SK-N-MC (cell line): ENCODE measurements at places on chromosomes 4 and X.
A peak's percentile ranks its signal among the peaks of the same experiment; 100 is the strongest.

DNA sequence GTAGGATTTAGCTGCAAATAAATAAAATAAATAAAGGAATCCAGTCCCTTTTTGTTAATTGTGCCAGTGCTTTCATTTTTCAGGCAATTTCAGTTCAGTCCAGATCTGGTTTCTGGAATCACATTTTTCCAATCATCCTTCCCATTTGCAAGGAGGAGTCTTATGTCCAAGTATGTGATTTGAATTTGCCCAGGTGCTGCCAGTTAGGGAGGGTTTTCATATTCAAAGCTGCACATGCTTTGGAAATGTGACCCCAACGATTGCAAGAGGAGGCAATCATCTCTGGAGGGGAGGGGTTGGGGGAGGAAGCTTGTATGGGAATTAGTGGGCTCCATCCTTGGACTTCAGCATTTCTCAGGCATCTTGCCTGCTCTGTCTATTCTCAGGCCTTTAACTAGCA lies 4.4 kb downstream of the PLAC1 start:
- DNase-seq, result no peak

DNA sequence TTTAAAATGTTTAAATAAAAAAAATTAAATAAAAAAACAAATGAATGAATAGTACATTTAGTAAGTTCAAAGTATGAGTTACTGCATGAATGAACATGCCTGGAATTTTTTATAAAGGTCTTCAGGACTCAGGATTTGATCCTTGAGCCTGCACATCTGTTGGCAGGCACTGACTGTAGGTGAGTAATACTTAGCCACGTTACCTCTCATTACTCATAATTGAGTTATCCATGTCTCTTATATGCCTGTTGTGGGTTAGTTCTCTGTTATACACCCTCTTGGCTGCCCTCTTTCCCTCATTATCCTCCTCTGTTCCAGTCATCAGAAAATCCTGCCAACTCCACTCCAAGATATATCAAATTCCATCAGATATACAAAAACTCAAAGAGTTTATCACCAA lies 276.0 kb downstream of the FBXW7 start:
- no peak for DNase-seq

- DNase-seq, result no peak
Observed at GRCh38 chr4:99633772-99634171, 23.9 kb downstream of the C4orf54 start.

DNA sequence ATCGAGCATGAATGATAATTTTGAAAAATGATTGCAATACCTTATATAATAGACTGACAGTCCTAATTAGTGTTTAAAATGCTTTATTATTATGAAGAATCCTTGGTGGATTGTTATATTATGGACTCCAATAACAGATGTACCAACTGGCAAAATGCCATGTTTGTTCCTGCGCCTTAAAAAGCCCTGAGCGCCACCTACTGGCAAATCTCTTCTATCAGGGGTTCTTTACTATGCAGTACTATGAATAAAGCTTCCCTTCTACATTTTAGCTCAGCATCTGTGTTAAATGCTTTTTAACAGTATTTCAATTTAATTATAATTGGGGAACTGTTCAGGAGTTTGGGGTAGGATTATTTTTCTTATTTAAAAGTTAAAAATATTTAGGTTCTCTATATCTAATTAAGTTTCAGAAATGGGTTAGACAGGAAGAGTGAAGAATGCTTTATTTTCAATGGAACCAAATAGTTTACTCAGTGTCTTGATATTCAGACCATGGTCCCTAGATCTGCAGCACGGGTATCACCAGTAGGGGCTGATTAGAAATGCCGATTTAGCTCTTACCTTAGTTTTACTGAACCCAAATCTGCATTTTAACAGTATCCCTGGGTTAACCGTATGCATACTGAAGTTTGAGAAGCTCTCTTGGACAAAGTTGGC lies 20.0 kb downstream of the CFAP97 start:
- DNase-seq, result peak; percentile 88

- DNase-seq, result no peak
Observed at GRCh38 chr4:14028862-14029261, 401.3 kb upstream of the BOD1L1 start.

GRCh38 chr4:138595171-138595570 lies 353.0 kb upstream of the SLC7A11 start:
- DNase-seq, result no peak

GRCh38 chr4:123278755-123279154 lies 117.8 kb upstream of the SPRY1 start:
- no peak for DNase-seq

GRCh38 chr4:26058537-26058936 lies 144.5 kb downstream of the SMIM20 start:
- no peak for DNase-seq

GRCh38 chr4:113832803-113833202 lies 71.3 kb upstream of the CAMK2D start:
- DNase-seq, result no peak

GRCh38 chr4:26991057-26991456 lies 130.4 kb downstream of the STIM2 start:
- no peak for DNase-seq

DNA sequence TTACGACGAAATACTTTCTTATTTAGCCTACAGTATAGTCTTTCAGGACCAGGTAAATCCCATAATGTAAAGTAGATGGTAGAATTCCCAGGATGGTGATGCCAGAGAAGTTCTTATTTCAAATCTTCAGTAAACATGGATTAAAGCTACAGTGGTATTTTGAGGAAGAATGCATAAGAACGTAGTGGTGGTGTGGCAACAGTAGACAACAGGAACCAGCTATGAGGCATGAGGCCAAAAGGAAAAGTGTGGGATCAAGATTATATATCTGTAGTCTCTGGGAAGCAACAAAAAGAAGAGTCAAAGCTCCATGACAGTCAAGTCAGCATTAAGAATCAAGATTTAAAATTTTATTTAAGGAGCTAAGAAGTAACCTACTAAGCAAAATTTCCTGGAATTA lies 60.2 kb downstream of the METTL14 start:
- no peak for DNase-seq

- no peak for DNase-seq
Observed at GRCh38 chr4:86223472-86223871, 136.4 kb downstream of the MAPK10 start.

GRCh38 chrX:139825618-139826017 lies 107.2 kb downstream of the ATP11C start:
- DNase-seq, result no peak

DNA sequence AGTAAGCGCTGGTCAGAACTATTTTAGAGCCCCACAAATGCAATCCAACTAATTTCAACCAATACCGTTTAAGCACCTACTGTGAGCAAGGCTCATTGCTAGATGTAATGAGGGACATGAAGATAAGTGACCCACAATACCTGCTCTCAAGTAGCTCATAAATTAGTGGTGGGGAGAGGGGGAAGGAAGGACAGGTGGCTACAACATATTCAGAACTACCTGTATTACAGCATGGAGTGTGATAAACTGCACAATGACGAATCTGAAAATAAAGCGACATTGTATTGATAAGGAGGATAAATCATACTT lies 311.6 kb upstream of the DIAPH2 start:
- no peak for DNase-seq

DNA sequence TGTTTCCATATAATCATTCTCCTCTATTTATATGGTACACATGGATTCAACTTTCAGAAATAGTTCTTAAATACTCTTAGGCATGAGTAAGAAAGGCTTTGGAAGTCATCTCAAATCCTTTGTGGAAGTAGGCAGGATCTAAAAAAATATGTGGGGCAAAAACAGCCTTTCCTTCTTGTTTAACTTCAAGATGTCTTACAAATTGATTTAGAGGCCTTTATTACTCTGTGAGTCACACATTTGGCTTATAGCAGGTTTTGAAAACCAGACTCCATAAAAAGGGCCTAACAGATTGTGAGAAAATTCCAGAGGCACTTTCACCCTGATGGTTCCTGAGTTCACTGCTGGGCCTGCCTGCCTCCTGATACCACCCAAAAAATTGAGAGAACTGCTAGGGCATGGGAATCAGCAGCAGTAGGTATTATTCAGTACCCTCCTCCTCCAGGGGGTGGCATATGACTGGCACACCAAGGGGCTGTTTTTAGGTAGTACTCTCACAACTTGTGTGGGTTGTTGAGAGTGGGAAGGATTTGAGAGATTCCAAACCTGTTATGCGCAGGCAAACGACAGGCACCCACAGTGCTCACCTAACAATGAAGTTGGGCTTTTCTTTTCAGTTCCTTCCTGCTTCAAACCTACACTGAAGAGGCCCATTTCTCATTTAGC lies 162.7 kb upstream of the MBNL3 start:
- no peak for DNase-seq

DNA sequence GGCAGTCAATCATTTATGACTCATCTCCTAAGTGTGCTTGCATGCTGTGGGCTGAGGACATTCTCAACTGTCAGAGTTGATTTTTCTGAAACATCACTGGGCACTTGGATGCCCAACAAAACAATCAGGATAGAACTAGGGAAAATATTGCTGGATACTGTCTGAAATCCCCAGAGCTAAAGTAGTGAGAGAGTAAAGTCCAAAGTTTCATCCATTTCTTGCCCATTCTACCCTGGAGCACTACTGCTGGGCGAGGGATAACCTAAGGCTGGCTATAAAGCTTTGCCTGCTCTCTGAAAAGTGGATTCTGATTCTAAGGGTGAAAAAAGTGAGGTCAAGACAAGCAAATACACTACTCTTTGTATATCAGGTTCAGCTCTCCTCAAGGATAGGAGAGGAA lies 279.6 kb upstream of the EDA2R start:
- DNase-seq, result no peak

DNA sequence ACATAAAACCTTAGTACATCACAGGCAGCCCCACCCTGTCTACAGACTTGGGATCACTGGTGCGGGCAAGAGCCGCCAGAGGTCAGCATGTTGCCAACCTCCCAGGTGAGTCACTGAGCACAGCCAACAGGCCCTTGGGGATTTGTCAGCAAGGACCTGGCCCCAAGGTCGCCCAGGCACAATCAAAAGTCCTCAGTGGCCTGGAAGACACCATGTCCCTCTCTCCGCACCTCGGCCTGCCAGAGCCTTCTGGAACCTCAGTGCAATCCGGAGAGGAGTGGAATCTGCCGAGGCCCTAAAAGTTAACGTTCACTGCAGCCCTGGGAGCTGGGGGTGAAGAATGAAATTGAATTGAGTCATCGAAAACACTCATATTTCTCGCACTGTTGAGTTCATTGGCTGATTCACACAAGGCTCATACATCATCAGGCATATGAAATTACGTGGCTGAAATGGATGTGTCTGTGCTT lies 74.3 kb downstream of the WFS1 start:
- no peak for DNase-seq

- no peak for DNase-seq
Observed at GRCh38 chr4:76655566-76656479, 220.8 kb downstream of the SHROOM3 start.

GRCh38 chr4:11954093-11954492 lies 525.4 kb upstream of the HS3ST1 start:
- DNase-seq, result no peak
